Stimulated activated CD4-positive, alpha-beta T cell treated with anti-CD3 and anti-CD28 coated beads, Interleukin-15, amount 100 ng/mL, for 1 hour (primary cell): ENCODE measurements at places on chromosomes 16 and 17.

GRCh38 chr17:80565343-80566053 lies 20.9 kb downstream of the RPTOR start:
- DNase-seq, result no peak

DNA sequence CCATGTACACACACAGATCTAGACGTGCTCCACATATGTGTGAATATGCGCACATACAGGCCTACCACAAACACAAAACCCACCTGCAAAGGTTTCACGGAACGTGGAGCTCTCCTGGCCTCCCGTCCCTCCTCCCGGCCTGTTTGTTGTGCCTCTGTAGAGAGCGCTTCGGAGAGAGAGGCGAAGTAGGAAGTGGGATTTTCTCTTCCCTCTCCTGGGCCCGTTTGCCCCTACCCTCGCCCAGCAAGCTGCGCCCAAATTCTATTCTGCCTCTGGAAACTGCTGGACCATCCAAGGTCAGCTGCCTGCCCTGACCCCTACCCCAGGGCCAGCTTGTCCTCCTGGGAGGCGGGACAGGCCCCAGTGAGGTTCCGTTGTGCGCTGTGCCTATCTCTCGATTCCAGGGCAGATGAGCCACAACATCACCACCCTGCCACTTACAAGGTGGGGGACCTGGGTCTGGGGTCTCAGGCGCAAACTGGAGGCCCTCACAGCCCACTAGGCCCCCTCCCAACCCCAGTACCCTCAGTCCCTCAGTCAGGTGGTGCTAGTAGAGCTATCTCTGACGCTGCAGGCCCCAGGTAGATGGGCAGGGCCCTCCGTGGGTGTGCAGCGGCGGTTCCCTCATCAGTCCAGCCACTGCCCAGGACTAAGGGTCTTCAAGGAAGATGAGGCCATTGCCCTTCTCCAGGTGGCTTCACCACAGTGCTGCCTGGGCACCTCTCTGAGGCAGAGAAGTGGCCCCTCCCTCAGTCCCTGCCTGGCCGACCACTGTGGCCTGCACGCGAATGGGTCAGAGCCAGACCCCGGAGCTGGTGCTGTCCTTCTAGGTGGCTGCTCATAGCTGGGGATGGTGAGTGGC lies 54.2 kb downstream of the BEAN1 start:
- DNase-seq, result no peak

DNA sequence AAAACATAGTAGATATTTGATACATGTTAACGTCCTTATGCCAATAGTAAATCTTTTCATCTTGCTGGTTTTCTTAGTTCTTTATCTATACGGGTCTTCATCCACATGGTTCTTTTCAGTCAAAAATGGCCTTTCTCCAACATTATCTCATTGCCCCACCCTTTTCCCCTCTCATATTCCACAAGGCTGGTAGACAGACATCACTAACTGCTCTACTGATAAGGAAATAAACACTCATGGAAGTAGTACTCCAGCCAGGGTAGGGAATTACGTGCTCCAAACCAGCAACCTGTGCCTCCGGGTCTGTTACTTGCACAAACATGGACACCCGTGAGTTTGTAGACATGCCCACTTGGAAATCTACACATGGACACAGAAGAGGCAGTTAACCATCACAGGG lies 141.4 kb downstream of the XYLT1 start:
- no peak for DNase-seq

DNA sequence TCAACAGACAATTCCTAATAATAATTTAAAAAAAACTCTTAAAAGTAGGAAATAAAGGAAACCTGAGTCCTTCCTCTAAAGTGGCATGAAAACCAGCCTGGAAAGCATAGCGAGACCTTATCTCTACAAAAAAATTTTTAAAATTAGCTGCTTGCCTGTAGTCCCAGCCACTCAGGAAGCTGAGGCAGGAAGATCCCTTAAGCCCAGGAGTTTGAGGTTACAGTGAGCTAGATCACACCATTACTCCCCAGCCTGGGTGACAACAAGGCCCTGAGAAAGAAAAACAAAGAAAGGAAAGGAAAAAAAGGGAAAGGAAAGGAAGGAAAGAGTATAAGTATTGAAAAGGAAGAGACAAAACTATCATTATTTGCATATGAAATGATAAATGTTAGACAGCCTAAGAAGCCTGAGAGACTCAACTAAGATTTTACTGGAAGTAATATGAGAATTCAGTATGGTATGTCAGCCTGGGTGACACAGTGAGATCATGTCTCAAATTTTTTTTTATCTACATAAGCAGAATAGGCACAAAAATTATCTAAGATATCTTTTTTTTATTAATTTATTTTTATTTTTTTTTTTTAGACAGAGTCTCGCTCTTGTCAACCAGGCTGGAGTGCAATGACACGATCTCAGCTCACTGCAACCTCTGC lies 113.0 kb downstream of the GOSR1 start:
- DNase-seq, result no peak

- DNase-seq, result no peak
Measured at GRCh38 chr17:7352910-7353635, 1.1 kb downstream of the KCTD11 start.

DNA sequence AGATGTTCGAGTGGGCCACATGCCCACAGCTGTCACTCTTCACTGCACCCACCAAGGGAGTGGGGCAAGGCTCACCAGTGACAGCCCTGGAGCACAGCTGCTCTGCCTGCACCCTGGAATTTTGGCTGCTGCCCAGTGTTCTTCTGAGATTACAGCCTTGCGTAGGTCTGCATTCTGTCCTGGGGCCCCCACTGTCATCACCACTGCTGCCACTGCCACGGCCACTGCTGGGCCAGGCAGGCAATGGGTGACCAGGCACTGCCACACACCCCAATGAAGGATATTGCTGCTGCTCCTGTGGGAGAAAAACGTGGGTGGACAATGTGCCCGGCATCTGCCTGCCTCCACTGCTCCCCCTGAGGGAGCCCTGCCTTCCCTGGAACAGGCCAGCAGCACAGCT lies 1717.0 kb downstream of the TP53TG3F start:
- no peak for DNase-seq

DNA sequence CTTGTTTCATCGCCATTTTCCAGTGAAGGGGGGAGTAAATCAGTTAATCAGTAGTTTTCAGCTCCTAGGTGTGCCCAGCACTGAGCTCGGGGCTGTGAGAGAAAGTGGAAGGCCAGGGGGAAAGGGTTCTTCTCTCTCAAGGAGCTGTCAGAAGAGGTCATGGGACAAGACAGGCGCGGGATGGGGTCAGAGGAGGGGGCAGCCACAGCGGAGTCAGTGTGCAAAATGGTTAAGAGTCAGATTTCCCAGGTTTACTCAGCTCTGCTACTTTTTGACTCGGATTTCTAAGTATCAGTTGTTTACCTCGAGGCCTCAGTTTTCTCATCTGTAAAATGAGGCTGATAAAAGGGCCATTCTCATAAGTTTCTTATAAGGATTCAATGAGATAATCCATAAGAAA lies 4.3 kb upstream of the XYLT1 start:
- no peak for DNase-seq

DNA sequence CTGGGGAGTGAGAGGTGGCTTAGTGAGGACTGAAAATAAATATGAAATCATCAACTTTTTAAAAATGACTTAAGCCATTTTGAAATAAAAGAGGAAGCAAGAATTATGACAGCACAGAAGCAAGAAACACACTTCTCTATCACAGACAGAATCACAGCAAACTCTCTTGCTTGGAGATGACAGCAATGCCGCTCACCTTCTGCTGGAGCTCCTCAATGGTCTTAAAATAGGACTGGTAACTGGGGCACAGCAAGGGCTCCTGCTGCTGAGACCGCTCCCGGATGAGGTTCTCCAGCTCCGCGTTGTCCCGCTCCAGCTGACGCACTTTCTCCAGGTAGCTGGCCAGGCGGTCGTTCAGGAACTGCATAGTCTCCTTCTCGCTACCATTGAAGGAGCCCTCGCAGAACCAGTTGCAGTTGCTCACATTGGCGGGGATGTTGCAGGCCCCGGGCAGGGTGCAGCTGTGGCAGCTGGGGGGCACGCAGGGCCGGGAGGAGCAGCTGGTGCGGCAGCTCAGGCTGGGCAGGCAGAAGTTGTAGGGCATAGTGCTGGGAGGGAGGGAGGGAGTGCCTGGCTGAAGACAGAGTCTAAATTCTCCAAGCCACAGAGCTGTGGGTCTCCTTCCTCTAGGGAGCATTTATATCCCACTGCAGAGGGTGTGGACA lies at the start of gene KRT31:
KRT31 (minus strand) TSS at position 613 of the 665 bp plus-strand sequence; CDS start at position 544, 69 bp downstream.
- DNase-seq, result no peak

GRCh38 chr16:19389246-19389645 lies 28.4 kb upstream of the TMC5 start:
- no peak for DNase-seq

GRCh38 chr16:23401139-23401538 lies 51.9 kb downstream of the COG7 start:
- no peak for DNase-seq

DNA sequence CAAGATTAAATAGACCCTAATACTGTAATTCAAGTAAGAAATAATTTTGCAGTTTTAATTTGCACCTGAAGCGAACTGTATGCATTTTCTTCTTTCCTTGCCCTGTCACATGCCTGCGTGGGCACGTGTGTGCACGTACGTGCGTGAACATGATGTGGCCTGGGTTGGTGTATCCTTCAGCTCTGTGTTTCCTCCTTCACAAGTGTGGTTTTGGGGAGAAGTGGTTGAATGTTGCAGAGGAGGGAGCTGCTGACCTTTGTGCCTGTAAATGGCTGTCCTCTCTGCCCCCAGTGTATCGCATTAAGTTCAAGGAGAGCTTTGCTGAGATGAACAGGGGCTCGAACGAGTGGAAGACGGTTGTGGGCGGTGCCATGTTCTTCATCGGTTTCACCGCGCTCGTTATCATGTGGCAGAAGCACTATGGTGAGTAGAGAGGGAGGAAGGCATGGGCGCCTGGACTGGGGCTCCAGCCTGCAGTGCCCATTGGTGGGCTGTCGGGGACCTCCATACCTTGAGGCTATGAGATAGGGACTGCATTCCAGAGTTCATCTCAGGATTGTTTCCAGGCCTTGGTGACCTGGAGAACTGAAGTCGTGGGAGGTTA lies 6.0 kb downstream of the COX4I1 start:
- no peak for DNase-seq

- no peak for DNase-seq
Measured at GRCh38 chr16:12062343-12063003, 85.9 kb downstream of the SNX29 start.

DNA sequence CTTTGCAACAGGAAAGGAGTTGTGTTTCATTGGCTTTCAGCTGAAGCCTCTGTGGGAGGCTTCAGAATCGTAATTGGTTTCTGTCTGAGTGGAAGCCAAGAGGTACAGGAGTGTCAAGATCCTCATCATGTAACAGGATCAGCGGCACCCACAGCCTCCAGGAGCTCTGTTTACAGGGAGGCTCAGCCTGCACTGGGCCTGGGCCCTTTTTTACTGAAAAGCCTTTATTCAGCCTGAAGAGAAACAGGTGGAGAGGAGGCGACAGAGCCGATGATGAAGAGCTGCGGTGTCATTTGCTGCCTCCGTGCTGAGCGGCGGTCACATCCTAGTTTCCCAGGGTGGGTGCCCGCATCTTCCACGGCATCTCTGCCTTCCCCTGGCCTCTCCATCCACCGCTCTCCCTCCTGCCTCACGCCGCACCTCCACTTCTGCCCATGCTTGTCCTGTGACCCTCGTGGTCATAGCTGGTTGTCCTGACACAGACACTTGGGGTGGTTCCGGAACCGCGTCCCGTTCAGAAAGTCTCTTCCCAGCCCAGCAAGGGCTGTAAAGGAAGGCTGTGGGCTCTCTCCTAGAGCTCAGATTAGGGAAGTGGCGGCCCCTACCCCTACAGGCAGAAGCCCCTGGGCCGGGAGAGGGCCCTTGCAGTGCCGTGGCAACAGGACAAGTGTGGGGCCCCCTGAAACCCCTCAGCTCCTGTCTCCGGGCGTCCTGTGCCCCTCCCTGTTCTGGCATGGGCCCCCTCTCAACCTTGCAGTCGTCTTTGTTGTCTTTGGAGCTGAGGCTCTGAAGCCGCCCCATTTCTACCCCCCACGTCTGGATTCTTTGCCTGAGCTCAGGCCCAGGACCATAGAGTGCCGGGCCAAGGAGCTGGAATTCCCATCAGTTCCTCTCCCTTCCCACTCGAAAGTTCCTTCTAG lies 53.9 kb upstream of the CHMP6 start:
- DNase-seq, result no peak

DNA sequence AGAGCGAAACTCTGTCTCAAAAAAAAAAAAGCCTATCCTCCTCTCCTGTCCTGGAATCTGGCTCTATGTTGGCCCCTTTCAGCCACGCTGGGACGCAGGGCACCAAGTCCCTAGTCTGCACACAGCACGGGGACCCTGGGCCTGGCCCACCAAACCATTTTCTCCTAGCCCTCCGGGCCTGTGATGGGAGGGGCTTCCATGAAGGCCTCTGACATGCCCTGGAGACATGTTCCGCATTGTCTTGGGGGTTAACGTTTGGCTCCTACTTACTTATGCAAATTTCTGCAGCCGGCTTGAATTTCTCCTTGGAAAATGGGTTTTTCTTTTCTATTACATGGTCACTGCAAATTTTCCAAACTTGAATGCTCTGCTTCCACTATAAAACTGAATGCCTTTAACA lies 12.6 kb upstream of the GPT2 start:
- no peak for DNase-seq

GRCh38 chr16:27333549-27333948 lies 19.8 kb downstream of the IL4R start:
- DNase-seq, result no peak

GRCh38 chr17:18156171-18156975 lies 27.3 kb upstream of the ALKBH5 start:
- DNase-seq, result no peak

- DNase-seq, result no peak
Measured at GRCh38 chr17:17156511-17156910, 49.6 kb downstream of the PLD6 start.

DNA sequence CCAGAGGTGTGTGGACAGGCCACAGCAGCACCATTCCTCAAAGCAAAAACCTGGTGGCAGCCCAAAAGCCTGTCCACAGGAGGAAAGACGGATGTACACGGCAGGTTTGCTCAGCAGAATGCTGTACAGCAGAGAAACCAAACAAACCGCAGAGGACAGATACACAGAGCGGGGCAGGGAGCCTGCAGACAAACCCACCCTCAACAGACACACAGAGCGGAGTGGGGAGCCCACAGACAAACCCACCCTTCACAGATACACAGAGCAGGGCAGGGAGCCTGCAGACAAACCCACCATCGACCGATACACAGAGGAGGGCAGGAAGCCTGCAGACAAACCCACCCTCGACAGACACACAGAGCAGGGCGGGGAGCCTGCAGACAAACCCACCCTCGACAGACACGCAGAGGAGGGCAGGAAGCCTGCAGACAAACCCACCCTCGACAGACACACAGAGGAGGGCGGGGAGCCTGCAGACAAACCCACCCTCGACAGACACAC lies 53.0 kb upstream of the METRNL start:
- no peak for DNase-seq

- peak; percentile 97 for DNase-seq
Measured at GRCh38 chr17:2392252-2393173, 8.3 kb downstream of the MNT start.

- no peak for DNase-seq
Measured at GRCh38 chr17:27319541-27320221, 25.8 kb downstream of the WSB1 start.

GRCh38 chr17:9382626-9383025 lies 193.0 kb downstream of the STX8 start:
- no peak for DNase-seq
